NCI-H524 treated with DMSO at 0.1 percent for 48 hours (cell line): ENCODE measurements at places on chromosomes 2 and 18.

- no peak for DNase-seq
These were observed 16.3 kb downstream of the PCBP1 start for GRCh38 chr2:70103531-70104061.

DNA sequence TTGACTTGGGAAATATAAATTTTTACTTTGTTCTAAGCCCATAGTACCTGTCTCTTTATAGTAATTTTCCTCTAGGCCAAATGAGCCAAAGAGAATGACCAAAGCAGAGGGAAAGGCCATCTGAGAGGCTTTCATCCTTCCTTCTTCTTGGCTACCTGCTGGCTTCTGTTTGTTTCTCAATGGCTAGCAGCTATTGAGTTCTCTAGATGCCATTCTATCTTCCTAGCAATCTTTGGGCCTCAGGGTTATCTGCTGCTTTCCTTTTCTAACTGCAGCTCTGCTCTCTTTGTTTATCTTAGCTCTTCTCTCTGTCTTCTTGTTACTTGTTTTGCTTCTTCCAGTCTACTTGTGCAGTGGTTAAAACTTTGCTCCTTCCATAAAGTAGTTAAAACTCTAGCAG lies 601.1 kb upstream of the NRXN1 start:
- DNase-seq: no peak

DNA sequence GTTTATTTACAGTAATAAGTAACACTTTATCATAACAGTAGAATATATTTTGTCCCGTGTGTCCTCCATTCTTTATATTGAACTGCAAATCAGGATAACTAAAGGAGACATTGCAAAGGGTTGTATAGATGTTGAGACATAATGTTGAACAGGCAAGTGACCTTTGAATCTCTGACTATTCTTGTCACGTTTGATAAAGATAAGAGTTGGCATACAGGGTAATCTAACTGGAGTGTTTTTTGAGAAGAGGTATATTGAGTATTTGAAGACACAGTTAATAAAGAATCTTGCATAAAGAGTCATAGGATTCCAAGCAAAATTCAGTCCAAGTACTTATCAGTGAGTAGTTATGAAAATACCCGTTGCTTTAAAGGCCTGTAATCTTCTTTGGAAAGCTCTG lies 21.7 kb downstream of the CCDC195 start:
- no peak for DNase-seq

- DNase-seq: no peak
These were observed 65.1 kb upstream of the THOC1 start for GRCh38 chr18:332721-333510.
